ENCODE measurements at places on chromosomes 5 and 9.
A peak's percentile ranks its signal among the peaks of the same experiment; 100 is the strongest.

DNA sequence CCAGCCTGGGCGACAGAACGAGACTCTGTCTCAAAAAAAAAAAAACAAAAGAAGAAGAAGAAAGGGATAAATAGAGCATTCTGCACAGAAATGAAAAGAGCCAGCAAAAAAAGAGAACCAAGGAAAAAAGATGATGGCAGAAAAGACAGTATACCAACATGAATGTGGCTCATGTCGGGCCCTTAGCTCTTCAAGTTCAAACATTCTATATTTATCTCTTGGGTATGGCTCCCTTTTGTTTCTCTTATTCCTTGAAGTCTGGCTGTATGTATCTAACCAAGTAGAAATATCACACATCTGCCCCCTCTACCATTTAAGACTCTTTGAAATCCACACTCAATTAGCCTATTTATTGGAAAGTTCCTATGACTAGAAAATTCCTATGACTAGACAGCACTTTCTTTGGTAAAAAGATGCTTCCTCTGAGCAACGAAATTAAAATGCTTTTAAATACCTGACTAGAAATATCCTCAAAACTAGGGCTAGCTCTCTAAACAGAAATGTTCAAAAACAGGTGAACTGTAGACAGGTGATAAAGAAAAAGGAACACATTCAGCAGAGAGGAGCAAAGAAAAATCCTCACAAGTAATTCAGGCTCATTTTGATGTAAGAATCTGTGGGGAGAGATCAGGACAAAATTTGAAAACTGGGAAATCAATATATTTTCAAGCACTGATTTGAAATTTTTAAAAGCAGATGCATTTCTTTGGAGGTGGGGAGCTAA is 2.6 kb downstream of the SELENOP start:
- no peak for DNase-seq

DNA sequence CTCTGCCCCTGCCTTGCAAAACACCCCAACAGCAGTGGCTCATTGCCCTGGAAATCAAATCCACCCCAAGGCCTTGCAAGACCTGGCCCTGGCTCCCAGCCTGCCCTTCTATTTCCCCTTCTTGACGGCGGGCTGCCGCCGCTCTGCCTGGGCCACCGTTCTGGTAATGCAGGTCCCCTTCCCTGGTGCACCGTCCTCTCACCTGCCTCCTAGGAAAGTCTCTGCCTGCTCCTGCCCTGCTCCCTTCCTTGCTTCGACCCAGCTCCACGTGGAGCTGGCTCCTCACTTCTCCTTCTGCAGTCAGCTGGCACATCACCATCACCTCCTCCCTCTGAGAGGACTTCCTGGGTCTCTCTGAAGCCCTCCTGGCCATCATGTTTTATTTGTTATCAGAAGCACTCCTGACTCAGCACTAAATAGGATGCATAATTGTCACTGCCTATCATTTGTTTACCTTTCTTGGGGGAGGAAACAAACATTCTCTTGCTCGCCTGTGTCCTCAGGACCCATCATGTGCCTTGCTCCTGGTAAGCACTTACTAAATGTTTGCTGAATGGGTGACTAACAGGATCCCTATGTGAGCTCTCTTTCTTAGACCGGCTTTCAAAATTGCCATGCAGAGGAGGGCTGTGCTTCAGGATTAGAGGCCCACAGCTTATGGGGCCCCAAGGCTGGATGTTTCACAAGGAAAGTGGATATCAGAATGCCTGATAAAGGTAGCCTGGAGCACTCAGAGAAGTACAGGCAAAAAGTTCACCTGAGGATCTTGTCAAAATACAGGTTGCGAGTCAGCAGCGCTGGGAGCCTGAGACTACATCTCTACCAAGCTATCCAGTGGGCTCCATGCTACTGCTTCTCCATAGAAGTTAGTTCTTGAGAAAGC is 19.6 kb upstream of the C5orf47 start:
- peak; percentile 35 for DNase-seq

- peak; percentile 49 for DNase-seq
Observed at GRCh38 chr9:106286249-106286648, 576.7 kb upstream of the ZNF462 start.

- no peak for DNase-seq
Observed at GRCh38 chr5:18792145-18792544, 1157.9 kb downstream of the TAF11L14 start.

DNA sequence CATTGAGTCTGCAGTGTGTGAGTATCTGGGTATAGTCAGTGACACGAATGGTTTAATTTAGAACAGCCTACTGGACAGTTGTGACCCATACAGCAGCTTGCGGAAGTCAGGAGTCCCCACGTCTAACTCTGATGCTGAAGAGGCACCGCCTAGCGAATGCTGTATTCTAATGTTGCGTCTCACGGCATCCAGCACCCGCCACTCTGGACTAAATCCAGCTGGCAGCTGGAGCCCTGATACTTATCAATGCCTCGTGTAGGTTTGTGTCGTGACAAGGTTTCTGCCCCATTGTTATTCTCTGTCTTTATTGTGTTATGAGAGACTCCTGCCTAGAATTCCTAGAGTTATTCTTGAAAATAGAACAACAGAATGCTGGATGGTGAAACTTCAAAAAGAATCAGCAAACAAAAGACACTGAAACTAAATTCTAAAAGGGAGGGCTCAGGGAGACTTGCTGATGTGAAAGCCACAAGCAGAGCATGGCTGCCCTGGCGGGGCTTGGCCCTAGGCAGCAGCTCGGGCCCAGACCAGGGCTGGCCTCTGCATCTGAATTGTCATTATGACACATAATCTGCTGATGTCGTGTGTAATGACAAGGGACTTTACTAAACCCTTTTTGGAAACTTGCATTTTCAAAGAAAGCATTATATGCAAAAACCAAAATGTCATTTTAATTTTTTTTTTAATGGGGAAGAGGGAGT is 123.5 kb upstream of the ICE1 start:
- DNase-seq = no peak

DNA sequence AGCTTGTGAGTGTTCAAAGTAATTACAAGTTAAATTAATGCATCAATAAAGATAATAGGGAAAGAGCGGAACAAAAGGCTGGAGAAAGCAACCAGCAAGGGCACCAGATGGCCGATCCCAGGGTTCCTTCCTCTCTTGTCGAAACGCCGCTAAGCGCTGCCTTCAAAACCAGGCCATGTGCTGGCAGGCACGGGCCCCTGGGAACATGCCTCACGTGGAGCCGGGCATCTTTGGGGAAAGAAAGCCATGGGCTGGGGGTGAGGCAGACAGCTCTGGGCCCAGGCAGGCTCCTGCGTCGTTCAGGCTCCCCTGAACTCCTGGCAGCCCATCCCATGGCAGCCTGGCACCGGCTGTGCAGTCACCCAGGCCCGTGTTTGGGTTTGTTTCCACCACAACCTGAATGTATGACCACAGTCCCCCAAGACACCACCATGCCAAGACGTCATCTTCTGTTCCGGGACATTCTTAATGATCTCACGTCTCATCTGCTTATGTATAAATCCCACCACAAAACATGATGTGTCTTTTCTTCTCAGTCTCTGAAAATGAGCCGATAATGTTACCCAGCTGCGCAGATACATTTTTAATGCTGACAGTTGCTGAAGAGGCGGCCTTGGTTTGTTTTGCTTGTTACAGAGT is 110.4 kb upstream of the SARDH start:
- DNase-seq = no peak

GRCh38 chr5:16934677-16935153 is 1.4 kb downstream of the MYO10 start:
- no peak for DNase-seq

DNA sequence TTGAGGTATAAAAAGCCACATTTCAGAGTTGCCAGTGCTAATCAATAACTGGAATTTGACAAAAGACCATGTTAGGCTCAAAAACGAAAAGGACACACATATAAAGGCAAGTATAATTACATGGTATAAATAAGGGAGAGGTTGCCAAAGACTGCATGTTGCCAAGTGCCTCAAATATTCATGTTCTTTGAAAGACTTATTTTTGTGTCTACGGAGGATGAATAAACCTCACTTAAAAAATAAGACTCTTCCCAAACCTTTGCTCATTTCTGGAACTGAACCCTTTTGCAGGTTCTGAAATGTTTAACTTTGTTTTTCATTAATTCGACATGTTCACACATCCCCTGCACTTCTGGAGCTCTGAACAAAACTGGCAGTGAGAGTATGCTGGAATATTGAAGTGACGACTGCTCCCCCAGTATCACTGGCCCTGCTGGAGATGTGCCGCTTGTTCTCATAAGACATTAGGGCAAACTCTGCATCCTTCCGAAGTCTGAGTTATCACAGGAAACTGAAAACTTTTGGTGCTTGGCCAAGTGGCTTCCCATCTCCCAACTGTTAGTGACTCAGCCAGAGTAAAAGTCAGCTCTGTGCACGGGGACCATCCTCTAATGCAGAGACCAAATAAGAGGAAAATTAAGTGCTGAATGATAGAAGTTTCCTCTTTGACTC is 336.8 kb downstream of the GLIS3 start:
- DNase-seq = no peak

GRCh38 chr9:83419961-83420360 is 118.2 kb downstream of the FRMD3 start:
- DNase-seq = no peak

GRCh38 chr5:138077064-138077696 is 6.7 kb upstream of the WNT8A start:
- peak; percentile 77 for DNase-seq

DNA sequence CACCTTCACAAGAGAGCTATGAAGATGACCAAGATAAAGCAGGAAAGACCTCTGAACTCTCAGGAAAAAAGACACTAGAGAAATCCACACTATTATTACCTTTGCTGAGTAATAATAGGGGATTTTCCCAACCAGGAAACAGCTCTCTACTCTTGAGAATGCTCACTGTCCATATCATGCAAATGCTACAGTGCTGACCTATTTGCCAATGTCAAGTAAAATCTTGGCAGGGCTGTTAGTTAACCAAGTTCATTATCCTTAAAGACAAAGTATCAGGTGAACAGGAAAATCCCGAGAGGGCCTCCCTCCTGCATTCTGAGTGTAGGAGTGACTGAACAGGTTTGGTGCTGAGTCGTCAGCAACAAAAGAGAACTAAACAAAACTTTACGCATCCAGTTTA is 306.6 kb downstream of the ACTL7B start:
- no peak for DNase-seq

GRCh38 chr5:78647838-78648358 is 674 bp downstream of the LHFPL2 start:
- DNase-seq = no peak

GRCh38 chr5:55101556-55102276 is 730 bp upstream of the GZMA start:
- DNase-seq = no peak

DNA sequence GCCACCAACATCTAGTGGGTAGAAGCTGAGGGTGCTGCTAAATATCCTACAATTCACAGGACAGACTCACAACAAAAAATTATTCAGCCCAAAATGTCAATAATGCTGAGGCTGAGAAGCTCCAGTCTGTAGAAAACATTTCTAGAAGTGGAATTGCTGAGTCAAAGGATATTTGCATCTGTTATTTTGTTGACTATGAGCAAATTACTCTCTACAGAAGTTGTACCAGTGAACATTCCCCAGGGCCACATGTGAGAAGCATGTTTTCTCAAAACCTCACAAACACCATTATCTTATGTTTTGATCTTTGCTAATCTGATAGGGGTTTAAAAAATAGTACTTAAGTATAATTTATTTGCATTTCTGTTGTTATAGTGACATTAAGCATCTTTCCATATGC is 15.4 kb downstream of the ITK start:
- no peak for DNase-seq

DNA sequence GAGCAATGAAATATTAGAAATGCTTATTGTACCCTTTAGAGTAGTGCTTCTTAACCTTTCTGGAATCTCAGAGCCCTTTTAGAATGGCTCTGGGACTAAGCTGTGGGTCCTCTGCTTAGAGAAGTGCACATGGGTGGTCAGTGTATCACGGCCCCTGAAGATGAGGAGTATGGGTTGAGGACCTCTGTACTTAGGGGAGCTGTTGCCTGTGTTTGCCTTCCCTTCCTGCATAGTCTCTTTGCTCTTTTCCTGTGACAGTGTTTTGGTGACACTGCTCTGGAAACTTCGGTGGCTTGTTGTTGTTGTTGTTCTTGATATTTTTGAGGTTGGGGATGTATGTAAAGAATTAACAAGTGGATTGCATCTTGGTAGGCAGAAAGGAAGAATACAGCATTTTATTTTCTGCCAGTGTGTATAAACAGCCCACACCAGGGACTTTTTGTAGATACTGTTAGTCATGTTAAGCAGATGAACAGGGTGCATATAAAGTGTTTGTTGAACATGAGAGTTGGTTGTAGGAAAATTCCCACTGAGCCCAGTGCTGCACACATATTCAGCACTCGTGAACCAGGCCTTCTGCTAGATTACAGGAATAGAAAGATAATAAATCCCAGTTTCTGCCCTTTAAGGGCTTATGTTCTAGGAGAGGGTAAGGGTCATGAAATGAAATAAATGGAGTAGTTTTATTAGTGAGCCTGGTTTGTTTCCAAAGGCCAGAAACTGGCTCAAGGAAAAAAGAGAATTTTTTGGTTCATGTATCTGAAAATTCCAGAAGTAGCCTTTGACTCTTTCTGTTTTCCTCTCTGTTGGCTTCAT is 199.7 kb downstream of the ARHGAP26 start:
- DNase-seq = no peak

- no peak for DNase-seq
Observed at GRCh38 chr9:113499876-113500497, 36.5 kb downstream of the RGS3 start.

GRCh38 chr5:90476391-90476790 is 1.7 kb downstream of the POLR3G start:
- DNase-seq = no peak

DNA sequence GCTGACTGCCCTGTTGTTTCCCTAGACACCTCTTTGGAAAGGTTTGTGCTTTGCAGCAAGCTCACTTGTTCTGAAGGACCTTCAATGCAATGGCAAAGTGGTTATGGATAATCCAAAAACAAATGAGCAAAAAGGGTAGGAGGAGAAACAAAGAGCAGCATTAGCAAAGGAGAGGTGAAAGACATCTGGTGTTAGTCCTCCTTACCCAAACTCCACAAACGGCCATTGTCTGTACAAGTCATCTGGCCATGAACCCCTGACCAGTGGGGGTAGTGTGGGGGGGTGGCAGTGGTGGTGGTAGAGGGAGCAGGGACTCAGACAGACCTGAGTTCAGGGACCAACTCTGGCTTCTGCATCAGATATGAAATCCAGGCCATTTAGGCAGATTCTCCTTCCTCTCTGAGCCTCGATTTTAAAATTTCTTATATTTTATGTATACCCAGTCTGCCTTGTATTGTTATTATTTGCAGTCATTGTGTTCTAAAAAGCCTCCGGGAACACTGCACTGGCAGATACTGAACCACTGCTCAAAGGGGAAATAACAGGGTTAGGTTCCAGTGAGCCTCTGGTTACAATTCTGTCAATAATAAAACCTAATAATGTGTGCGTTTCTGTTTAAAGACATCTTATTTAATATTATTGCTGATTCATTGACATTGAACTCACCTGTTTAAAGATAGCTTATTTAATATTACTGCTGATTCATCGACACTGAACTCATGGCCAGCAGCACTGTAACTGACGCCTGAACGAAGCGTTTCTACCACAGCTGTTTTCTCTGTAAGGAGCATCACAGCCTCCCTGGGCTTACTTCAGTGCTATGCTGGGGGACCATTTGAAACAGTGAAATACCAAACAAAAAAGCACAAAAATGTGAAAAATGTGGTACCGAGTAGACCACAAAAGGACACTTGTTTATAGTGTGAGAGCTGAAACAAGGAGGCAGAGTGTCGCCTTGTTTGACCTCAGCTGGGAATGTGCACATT is 156.0 kb downstream of the SEC61B start:
- DNase-seq = no peak

GRCh38 chr9:114046237-114046755 is 31.8 kb downstream of the AMBP start:
- no peak for DNase-seq

GRCh38 chr9:125700791-125701190 is 6.2 kb downstream of the MAPKAP1 start:
- DNase-seq = peak; percentile 49
